Caudate nucleus (tissue), 63 donors: ENCODE measurements at places on chromosomes 5 and 9.

GRCh38 chr9:38309324-38310195 is 82.9 kb upstream of the ALDH1B1 start:
- DNase-seq, result no peak

GRCh38 chr9:88230612-88231011 is 92.3 kb upstream of the SPATA31C2 start:
- no peak for DNase-seq

DNA sequence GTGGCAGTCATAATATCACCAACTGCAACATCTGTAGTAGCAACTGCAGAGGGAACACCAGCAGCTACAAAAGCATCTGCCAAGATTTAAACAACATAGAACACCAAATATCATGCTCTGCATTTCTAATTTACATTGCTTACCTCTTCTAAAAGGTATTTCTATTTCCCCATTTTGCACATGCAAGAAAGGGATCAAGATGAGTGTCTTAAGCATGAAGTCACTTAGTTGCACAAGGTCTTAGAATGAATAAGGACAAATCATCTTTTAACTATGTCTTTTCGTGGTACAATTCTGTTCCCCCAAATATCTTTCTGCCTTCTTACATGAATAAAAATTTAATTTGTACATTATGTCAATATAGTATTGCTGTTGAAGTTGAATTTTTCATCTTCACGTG is 1746.4 kb downstream of the EFNA5 start:
- no peak for DNase-seq

DNA sequence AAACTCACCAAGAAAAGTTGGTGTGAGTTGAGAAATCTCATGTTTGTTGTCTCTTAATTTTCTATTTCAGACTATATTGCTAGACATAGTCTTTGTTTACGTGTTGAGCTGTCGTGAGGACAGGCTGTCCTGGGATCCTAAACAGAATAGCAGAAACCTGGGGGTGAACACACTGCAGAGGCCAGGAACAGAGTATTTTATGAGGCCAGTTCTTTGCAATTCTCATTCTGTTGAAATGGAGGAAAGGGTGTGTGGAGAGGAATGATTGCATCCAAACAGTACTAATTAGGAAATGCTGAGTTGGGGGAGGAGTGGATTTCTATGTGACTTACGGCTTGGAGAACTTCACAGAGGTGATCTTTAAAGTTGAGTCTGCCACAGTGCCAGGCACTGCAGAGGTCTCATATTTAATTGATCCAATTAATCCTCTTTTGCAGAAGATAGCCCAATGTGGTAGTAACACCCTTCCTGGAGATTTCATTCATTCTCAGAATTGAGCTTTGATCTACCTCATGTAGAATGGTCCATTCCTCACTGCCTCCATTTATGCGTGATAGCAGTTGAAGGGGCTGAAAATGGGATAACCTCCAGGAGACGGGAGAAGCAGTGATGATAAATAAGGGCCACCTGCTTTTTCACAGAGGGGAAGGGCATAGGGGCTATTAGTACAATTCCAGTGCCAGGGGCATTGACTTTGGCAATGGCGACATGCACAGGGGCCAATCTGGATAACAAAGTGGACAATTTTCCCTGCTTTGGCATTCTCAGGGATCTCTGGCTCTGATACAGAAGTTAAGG is 84.7 kb upstream of the TNFAIP8 start:
- no peak for DNase-seq

DNA sequence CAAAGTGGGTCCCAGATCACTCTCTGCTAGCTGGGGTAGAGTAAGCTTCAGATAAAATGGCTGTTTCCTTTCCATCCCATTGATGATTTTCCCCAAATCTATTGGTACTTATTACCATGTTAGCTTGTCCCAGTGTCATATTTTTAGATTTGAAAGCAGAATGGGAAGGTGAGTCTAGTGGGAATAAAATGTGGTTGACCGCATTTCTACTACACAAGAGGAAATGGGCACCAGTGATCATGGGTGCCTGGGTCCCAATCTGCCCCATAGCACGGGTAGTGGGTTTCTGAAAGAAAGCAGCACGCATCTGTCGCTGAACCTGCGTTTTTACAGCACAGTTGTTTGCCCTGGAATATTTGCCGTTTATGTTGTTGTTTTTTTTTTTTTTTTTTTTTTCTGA is 20.1 kb downstream of the DAPK1 start:
- no peak for DNase-seq

DNA sequence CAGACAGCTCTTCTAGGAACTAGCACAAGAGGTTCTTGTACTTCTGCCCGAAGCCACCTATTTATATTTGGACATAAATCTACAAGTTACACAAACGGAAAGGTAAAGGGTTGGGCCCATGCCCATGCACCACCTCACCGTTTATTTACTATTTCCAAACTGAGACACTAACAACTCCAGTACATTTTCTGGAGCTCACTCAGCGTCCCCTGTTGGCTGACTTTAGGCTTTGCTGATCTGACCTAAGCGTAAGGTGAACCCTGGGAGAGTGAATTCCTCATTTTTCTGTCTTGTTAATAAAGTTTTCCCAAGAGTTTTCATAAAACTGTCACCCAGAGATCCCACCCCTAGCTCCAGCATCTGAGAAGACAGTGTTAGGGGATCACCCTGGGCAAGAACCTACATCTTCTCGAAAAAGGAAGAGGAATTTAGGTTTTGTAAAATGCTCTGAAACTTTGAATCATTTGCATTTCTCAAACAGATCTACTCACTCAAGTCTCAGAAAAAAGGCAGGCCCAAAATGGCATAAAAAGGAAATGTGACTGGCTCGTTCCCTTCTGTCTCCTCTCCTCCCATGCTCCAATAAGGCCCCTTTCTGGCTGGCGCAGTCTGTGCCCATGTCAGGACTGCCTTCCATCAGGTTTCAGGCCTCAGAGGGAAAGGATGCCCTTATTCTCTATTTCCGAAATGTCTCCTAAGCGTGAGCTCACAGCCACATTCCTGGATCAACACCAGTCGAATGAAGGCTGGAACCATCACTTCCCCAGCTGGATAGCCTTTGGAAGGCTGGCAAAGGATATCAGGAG is 201.3 kb downstream of the FANCC start:
- DNase-seq, result no peak

- DNase-seq, result no peak
Observed at GRCh38 chr5:149489605-149490037, 61.6 kb downstream of the CSNK1A1 start.

DNA sequence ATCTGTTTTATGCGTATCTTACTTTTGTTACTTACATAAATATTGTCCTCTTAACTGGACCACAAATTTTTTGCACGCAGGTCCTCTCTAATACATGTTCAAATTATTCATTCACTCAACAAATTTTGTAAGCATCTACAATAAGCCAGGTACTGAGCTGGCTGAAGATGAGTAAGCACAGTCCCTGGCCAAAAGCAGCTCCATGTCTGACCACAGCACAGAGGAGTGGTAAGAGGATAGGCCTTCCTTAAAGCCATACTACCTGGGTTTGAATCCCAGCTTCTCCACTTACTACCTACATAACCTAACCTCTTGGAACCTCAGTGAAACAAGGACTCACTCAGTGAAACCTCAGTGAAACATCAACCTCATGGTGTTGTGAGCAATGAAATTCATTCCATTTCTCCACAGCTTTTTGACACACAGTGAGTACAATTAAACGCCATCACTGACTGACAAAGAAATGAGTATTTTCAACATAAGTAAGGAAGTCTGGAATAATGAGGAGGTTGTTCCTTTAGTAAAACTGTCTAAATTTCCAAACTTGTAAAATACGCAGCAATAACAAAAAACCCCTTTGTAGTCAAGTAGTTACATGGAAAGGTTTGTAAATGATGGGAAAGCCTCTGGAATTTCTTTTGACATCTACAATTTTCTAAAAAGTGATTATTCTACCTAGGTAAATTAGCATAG is 15.0 kb downstream of the PTAR1 start:
- DNase-seq, result no peak

DNA sequence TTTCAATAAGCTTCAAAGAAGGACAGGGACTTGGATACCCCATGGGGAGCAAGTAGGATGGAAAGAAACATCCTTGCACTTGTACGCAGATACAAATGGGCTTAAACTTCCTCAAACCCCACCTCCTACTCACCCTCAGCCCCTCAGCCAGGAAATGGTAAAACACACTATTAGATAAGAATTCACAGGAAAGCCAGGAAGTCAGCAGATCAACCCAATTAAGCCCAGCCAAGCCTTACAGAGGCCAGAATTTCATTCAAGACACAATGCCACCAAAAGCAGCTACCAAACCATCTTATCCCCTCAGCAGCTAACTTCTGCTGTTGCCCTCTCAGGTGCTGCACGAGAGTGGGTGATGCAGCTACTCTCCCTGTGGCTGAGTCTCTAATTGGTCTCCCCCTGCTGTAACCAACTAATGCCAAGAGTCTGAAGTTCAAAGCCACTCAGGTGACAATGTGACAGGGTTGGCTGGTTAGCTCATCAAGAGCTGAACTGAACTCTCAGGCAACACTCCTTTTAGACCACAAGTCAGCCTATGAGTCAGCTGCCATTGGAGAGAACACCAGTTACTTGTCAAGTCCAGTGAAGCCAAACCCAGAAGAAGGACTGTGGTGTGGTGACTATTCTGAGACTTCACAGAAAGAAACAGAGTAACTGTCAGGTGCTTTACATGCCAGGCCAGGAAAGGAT is 201.9 kb downstream of the ZNF608 start:
- no peak for DNase-seq

DNA sequence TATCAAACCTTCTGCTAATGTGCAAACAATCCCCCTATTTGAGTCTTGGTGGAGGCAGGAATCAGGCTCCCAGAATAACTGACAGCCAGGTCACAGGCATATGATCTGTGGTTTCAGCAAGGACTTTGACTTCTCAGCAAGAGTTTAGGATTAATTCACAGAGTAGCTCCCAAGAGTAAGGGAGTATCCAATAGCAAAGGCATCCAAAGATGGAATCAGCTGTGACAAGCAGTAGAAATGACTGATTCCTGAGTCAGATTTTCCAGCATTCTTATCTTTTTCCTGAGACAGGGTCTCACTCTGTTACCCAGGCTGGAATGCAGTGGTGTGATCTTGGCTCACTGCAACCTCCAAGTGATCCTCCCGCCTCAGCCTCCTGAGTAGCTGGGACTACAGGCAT is 108.3 kb downstream of the EPB41L4A start:
- no peak for DNase-seq

- no peak for DNase-seq
Observed at GRCh38 chr5:2699686-2700085, 51.8 kb downstream of the IRX2 start.

GRCh38 chr5:146796911-146797310 is 81.6 kb downstream of the PPP2R2B start:
- DNase-seq, result no peak

DNA sequence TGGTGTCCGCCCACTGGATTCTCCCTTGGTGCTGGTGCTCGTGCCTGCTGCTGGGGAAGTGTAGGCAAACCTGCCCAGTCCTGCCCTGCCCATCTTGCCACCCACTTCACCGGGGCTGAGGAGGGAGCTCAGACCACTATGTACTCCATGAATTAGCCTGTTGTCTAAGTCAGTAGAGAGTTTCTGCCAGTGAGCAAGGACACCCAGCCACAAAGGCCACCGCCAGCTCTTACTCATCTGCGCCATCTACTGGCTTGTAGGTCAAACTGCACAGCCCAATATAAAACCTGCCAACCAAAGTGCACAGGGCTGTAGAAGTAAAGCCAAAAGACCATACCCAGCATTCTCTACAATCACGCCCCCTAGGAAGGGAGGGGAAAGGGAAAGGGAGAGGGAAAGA is 102.3 kb downstream of the GLIS3 start:
- DNase-seq, result no peak

DNA sequence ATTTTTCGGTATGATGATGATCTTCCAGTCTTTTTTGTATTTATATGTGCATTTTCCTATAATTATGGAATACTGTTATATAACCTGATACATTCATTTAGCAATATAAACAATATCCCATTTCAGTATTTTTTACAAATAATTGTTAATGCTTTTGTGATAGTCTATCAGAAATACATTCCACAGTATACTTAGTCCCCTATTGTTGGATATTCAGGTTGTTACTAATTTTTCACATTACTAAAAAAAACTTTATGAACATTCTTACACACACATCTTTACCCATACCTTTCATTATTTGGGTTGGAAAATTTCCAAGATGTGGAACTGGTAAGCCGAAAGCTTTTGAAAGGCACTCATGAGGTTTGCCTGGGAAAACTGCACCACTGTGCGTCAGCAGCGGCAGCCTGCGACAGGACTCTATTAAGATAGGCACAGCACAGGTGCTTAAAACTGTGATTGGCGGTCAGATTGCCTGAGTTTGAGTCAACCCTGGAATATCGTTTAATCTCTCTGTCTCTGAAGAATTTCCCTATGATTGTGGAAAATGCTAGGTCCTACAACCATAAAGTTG is 147.5 kb upstream of the ERCC6L2 start:
- DNase-seq, result no peak

DNA sequence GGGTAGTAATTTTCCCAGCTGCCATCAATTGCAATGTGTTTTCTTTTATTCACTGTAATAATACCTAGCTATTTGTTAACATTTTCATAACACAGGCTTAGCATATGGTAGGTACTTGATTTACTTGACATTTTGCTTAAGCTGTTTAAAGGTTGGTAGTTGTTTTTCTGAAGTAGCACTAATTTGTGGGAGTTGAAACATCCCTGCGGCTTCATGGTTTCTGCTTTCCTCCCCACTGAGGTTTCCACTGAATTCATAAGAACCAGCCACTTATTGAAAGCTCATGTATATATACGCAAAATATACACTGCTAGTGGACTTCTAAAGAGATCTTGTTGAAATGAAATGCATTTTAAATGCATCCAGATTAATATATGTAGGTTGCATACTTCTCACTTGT is 559.9 kb downstream of the TLE4 start:
- DNase-seq, result no peak

DNA sequence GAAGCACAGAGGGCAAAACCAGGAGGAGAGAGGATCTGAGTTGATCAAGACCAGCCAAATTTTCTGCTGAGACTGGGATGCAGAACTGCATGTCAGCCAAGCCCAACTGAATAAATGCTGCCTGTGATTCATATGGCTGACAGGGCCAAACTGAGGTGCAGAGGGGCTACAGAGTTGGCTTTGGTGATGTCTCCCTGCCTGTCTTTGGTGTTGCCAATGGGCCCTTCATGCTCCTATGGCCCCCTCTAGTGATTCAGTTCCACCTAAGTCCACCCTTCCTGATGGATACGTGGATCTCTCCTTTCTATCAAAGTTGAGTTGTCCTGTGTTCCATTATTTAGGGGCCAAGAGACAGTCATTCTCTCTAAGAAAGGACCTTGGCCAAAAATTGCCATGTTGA is 163.6 kb upstream of the TLE4 start:
- no peak for DNase-seq
